GDM1 (cell line): ENCODE measurements at places on chromosomes 12 and 14.

- no peak for DNase-seq
These were observed 19.1 kb downstream of the ETV6 start for GRCh38 chr12:11668611-11669010.

GRCh38 chr14:49755378-49755777, 12.6 kb upstream of the KLHDC2 start:
- DNase-seq, result no peak

GRCh38 chr12:42284876-42285275, 41.0 kb downstream of the ZCRB1 start:
- DNase-seq, result no peak

- DNase-seq, result no peak
These were observed 275.2 kb upstream of the FLRT2 start for GRCh38 chr14:85254711-85255110.

GRCh38 chr14:76922584-76922983, 96.4 kb downstream of the LRRC74A start:
- no peak for DNase-seq

- DNase-seq, result no peak
These were observed 54.9 kb downstream of the PLEKHG7 start for GRCh38 chr12:92757597-92758121.

- no peak for DNase-seq
These were observed 426.9 kb downstream of the NOVA1 start for GRCh38 chr14:26170885-26171284.

- no peak for DNase-seq
These were observed 1.3 kb upstream of the SETD1B start for GRCh38 chr12:121802485-121802842.

GRCh38 chr12:129332286-129332685, 479.0 kb downstream of the GLT1D1 start:
- no peak for DNase-seq

DNA sequence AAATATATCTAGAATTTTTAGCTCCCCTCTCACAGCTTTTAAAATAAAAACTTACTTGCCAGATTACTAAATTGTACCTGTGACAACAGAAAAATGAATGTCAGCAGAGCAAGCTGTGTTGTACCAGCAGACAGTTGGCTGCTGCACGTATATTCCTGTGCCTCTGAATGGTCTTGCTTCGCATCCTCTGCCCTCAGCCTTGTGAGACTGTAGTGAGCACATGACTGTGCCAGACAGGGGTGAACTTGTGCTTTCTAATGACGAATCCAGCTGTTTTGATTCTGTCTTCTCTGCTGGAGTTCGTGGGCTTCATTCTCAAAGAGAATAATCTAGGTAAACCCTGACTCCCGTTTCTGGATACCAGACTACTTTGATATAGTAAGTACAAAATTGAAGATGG, 58.3 kb upstream of the FRMD6 start:
- no peak for DNase-seq

- DNase-seq, result no peak
These were observed 276.4 kb downstream of the DPF3 start for GRCh38 chr14:72617391-72618031.

DNA sequence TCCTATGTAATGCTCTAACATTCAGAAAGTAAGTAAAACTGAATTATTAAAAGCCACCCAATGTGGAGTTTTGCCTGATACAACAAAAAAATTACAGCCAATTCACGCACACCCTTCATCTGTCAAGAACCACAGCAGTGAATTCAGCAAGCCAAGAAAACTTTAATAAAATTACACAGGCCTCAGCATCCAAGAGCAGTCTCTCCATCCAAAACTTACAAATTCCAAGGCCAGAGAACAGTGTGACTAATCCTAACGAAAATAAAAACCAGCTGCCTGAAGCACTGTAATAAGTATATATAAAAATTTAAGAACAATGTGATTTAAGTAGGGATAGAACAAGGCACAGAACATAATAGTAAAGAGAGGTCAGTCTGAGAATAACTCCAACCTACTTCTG, 54.2 kb downstream of the SIX6 start:
- no peak for DNase-seq
